T-cell (primary cell): ENCODE measurements at places on chromosomes 11 and 22.

DNA sequence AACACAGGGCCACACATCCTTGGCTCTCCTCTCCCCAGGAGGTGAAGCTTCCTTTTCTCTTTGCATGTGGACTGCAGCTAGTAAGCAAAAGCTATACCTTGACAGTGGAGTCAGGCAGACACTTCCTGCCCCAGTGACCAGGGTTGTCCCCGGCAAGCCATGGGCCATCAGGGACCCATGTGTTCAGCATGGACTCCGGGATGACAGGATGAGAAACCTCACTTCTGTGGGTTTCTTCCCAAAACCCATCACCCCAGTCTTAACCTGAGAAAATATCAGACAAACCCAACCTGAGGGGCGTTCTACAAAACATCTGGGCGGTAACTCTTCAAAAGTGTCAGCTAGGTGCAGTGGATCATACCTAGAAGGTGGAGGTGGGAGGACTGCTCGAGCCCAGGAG, 40.2 kb downstream of the GNB1L start:
- no peak overlapping the region for H3K27ac ChIP-seq
- DNase-seq = no peak
- peaks cover 19% of the 10 kb centered on the region for H3K4me1 ChIP-seq
- no peaks in the 10 kb centered on the region for H3K36me3 ChIP-seq
- H3K27me3 ChIP-seq = no peaks in the 10 kb centered on the region

GRCh38 chr22:42549331-42550060, 4.3 kb upstream of the SERHL2 start:
- peaks cover 26% of the 10 kb centered on the region for H3K4me1 ChIP-seq
- no peak for DNase-seq
- no peak overlapping the region for H3K27ac ChIP-seq
- H3K4me3 ChIP-seq = no peak overlapping the region

GRCh38 chr11:65489706-65490320, 9.0 kb upstream of the MALAT1 start:
- H3K36me3 ChIP-seq = no peaks in the 10 kb centered on the region
- peaks cover 18% of the 10 kb centered on the region for H3K27me3 ChIP-seq
- DNase-seq = no peak
- H3K4me3 ChIP-seq = no peak overlapping the region

DNA sequence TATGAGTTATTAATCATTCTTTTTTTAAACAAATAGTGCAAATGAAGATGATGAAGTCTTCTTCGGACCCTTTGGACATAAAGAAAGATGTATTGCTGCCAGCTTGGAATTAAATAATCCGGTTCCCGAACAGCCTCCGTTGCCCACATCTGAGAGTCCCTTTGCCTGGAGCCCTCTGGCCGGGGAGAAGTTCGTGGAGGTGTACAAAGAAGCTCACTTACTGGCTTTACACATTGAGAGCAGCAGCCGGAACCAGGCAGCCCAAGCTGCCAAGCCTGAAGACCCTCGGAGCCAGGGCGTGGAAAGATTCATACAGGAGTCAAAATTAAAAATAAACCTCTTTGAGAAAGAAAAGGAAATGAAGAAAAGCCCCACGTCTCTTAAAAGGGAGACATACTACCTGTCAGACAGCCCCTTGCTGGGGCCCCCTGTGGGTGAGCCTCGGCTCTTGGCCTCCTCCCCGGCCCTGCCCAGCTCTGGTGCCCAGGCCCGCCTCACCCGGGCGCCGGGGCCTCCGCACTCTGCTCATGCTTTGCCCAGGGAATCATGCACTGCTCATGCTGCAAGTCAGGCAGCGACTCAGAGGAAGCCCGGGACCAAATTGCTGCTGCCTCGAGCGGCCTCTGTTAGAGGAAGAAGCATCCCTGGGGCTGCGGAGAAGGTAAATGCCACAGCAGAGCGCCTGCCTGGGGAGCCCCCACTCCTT, 11.8 kb downstream of the GTSE1 start:
- no peak overlapping the region for H3K27ac ChIP-seq
- H3K36me3 ChIP-seq = no peaks in the 10 kb centered on the region
- no peaks in the 10 kb centered on the region for H3K4me1 ChIP-seq
- H3K4me3 ChIP-seq = no peak overlapping the region
- no peaks in the 10 kb centered on the region for H3K27me3 ChIP-seq
- DNase-seq = no peak

DNA sequence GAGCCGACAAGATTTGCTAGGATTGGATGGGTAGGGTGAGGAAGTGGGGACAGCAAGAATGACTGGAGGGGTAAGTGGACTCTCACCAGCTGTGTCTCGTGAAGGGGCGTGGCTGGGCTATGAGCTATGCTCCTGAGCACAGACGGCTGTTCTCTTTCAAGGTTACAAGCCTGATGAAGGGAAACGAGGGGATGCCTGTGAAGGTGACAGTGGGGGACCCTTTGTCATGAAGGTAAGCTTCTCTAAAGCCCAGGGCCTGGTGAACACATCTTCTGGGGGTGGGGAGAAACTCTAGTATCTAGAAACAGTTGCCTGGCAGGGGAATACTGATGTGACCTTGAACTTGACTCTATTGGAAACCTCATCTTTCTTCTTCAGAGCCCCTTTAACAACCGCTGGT, 19.9 kb downstream of the F2 start:
- H3K4me1 ChIP-seq = no peaks in the 10 kb centered on the region
- peaks cover 4% of the 10 kb centered on the region for H3K36me3 ChIP-seq

- H3K36me3 ChIP-seq = no peaks in the 10 kb centered on the region
- no peak for DNase-seq
These were observed 22.4 kb upstream of the FZD4 start for GRCh38 chr11:86977441-86978050.

GRCh38 chr22:25177226-25177625, 22.4 kb upstream of the CRYBB3 start:
- no peak overlapping the region for H3K27ac ChIP-seq
- no peaks in the 10 kb centered on the region for H3K4me1 ChIP-seq
- peaks cover 6% of the 10 kb centered on the region for H3K36me3 ChIP-seq

DNA sequence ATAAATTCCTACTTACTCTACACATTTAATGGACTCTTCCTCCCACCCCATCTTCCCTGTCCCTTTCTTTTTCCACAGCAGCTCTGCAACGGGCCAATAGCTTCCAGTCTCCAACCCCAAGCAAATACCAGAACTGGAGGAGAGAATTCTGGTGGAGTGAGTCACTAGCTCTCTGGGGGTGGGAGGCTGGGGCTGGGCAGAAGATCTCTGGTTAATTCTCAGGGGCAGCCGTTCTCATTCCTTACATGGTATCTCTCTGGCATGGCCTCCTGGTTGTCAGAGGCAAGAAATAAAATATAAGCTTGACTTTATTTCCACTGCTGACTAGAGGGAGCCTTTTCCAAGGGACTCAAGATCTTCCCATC, 90.4 kb upstream of the PARVA start:
- no peak overlapping the region for H3K27ac ChIP-seq
- H3K4me1 ChIP-seq = peaks cover 17% of the 10 kb centered on the region
- DNase-seq = no peak
- no peak overlapping the region for H3K4me3 ChIP-seq

GRCh38 chr11:69526453-69526810, 45.0 kb downstream of the LINC01488 start:
- no peaks in the 10 kb centered on the region for H3K36me3 ChIP-seq
- no peak for DNase-seq
- H3K4me1 ChIP-seq = no peaks in the 10 kb centered on the region
- peaks cover 48% of the 10 kb centered on the region for H3K27me3 ChIP-seq
- no peak overlapping the region for H3K4me3 ChIP-seq

DNA sequence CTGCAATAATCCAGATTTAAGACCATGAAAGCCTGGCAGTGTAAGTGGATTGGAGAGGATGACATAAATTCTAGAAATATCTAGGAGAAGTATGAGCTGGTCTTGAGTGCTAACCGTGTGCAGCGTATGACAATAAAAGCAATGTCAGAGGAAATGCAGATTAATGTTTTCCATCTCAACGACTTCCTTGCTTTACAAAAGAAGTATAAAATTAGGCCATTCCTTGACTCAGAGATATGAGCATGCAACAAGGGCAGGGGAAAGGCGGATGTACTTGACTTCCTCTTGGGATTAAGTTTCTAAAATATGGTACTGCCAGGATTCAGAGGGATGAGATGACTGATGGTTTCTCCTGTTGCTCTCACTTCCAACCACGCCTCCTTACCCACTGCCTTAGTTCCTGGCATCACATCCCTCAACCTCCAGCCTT, 32.3 kb downstream of the ADAMTS15 start:
- H3K27me3 ChIP-seq = no peaks in the 10 kb centered on the region
- no peaks in the 10 kb centered on the region for H3K4me1 ChIP-seq
- DNase-seq = no peak
- no peak overlapping the region for H3K27ac ChIP-seq
- H3K4me3 ChIP-seq = no peak overlapping the region

DNA sequence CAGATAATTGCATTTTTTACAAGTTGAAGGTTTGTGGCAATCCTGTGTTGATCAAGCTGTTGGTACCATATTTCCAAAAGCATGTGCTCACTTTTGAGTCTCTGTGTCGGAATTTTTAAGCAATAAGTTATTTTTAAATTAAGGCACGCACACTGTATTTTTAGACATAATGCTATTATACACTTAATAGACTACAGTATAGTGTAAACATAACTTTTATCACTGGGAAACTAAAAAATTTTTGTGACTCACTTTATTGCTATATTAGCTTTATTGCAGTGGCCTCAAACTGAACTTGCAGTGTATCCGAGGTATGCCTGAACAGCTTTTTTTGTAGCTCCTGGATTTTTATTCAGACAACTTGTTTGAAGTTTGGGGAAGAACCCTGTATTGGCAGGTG, 31.3 kb upstream of the RRM1 start:
- DNase-seq = no peak
- peaks cover 30% of the 10 kb centered on the region for H3K36me3 ChIP-seq
- no peak overlapping the region for H3K4me3 ChIP-seq
- no peak overlapping the region for H3K27ac ChIP-seq
- no peaks in the 10 kb centered on the region for H3K27me3 ChIP-seq

GRCh38 chr11:130133716-130134115, 25.9 kb upstream of the ST14 start:
- no peak overlapping the region for H3K4me3 ChIP-seq
- DNase-seq = no peak
- H3K27me3 ChIP-seq = no peaks in the 10 kb centered on the region
- H3K27ac ChIP-seq = no peak overlapping the region

- H3K36me3 ChIP-seq = peaks cover 6% of the 10 kb centered on the region
- H3K27me3 ChIP-seq = no peaks in the 10 kb centered on the region
- H3K4me1 ChIP-seq = peaks cover 19% of the 10 kb centered on the region
- no peak overlapping the region for H3K27ac ChIP-seq
- no peak overlapping the region for H3K4me3 ChIP-seq
These were observed 66.7 kb downstream of the PACS1 start for GRCh38 chr11:66136752-66137123.

DNA sequence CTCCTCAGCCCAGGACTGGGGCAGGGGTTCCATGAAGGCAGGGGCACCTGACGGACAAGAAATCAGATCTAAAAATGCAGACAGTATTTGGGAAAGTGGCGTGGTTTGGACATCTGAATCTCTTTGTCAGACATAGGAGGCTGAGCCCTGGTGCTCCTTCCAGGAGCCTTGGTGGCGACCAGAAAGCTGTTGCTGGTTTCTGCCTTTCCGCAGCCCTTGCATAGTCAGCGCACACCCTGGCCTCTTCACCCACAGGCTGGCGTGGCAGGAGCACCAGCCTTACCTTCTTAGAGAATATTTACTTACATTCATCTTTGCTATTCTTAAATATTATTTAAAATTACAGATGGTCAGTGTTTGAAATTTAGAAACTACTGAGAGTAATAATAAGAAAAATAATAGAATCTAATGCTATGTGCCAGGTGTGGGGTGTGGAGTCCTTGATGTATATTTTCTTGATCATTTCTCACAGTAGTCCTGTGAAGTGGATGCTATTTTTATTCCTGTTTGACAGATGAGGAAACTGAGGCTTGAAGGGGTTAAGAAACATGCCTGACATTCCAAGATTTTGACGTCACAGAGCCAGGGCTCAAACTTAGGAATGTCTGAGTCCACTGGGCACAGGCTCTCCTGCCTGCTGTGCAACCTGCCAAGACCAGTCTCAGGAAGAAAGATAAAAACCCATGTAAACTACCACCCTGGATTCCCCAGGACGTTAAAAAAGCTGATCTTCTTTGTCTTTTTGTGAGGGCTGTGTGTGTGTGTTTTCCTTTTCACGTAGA, 51.6 kb downstream of the TBC1D22A start:
- no peak for DNase-seq
- H3K4me3 ChIP-seq = no peak overlapping the region
- peaks cover 5% of the 10 kb centered on the region for H3K36me3 ChIP-seq
- H3K27me3 ChIP-seq = no peaks in the 10 kb centered on the region
- peaks cover 3% of the 10 kb centered on the region for H3K4me1 ChIP-seq

GRCh38 chr11:10455637-10456487, 798 bp downstream of the AMPD3 start:
- no peaks in the 10 kb centered on the region for H3K36me3 ChIP-seq
- no peaks in the 10 kb centered on the region for H3K27me3 ChIP-seq
- H3K4me3 ChIP-seq = peak overlapping the region; percentile 49
- H3K4me1 ChIP-seq = peaks cover 69% of the 10 kb centered on the region

- peaks cover 22% of the 10 kb centered on the region for H3K36me3 ChIP-seq
- no peak overlapping the region for H3K4me3 ChIP-seq
- H3K27me3 ChIP-seq = no peaks in the 10 kb centered on the region
- no peak for DNase-seq
These were observed 95.4 kb downstream of the RNF169 start for GRCh38 chr11:74844072-74844471.

- H3K27me3 ChIP-seq = peaks cover 18% of the 10 kb centered on the region
- no peak for DNase-seq
These were observed 177.5 kb downstream of the MYO18B start for GRCh38 chr22:25919452-25919851.

DNA sequence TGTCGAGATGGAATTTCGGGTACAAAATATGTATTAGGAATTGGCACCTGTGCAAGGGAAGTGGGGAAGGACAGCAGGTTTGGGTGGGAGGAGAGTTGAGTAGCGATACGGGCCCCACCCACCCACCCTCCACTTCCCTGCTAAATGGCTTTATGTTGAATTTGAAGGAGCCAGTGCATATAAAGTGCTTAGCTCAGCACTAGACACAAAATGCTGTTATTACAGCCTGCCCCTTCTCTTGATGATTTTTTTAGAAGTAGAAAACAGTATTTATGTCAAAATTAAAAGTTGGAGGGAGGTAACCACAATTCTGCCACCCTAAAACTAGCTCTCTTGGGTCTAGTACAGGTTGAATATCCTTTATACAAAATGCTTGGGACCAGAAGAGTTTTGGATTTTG, 59.3 kb upstream of the SUSD2 start:
- H3K36me3 ChIP-seq = peaks cover 22% of the 10 kb centered on the region
- H3K4me1 ChIP-seq = no peaks in the 10 kb centered on the region
- DNase-seq = no peak
- H3K27ac ChIP-seq = no peak overlapping the region
